T-helper 2 cell (primary cell): ENCODE measurements at places on chromosomes 7 and 10.

GRCh38 chr7:84040355-84040754 lies 154.2 kb downstream of the SEMA3A start:
- no peak for DNase-seq

DNA sequence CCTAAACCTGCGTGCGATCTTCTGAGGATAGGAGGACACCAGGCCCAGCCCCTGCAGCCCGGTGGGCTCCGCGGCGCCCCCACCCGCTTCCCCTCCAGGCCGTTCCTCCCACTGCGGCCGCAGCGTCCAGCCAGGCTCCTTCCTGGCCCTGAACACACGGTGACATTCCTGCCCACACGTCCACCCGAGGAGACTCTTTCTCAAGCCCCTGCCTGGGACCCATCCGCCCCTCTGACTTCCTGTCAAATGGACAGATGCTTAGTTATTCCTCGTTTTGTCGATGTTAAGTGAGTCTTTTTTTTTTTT lies 32.4 kb upstream of the RNF32 start:
- DNase-seq, result no peak

DNA sequence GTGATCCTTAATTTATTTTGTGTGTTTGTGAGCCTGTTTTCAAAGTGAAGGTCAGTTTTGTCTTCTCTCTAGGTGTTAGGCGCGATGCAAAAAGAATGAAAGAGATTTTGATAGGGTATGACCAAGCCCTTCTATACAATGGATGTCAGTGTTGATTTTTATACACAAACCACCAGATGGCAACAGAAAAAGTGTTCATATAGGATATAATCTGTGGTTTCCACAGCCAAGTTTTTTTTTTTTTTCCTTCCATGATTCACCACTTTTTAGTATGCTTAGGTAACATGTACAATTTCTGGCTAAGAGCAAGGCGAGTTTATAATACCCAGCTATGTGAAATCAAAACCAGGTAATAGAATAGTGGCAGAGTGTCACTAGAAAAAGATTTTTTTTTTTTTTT lies 8.1 kb downstream of the SDK1 start:
- DNase-seq, result no peak

GRCh38 chr10:95850791-95851190 lies 57.0 kb upstream of the CC2D2B start:
- DNase-seq, result no peak

DNA sequence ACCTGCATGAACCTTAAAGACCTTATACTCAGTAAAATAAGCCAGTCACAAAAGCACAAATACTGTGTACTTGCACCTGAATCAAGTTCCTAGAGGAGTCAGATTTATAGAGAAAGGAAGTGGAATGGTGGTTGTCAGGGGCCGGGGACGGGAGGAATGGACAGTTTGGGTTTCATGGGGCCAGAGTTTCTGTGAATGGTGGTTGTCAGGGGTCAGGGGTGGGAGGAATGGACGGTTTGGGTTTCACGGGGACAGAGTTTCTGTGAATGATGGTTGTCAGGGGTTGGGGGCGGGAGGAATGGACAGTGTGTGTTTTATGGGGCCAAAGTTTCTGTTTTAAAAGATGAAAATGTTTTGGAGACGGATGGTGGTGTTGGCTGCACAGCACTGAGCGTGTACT lies 260.0 kb upstream of the MKI67 start:
- no peak for DNase-seq

- no peak for DNase-seq
Observed at GRCh38 chr7:93926800-93927199, 5.3 kb downstream of the GNG11 start.

GRCh38 chr7:13986208-13986607 lies 3.3 kb downstream of the ETV1 start:
- no peak for DNase-seq

DNA sequence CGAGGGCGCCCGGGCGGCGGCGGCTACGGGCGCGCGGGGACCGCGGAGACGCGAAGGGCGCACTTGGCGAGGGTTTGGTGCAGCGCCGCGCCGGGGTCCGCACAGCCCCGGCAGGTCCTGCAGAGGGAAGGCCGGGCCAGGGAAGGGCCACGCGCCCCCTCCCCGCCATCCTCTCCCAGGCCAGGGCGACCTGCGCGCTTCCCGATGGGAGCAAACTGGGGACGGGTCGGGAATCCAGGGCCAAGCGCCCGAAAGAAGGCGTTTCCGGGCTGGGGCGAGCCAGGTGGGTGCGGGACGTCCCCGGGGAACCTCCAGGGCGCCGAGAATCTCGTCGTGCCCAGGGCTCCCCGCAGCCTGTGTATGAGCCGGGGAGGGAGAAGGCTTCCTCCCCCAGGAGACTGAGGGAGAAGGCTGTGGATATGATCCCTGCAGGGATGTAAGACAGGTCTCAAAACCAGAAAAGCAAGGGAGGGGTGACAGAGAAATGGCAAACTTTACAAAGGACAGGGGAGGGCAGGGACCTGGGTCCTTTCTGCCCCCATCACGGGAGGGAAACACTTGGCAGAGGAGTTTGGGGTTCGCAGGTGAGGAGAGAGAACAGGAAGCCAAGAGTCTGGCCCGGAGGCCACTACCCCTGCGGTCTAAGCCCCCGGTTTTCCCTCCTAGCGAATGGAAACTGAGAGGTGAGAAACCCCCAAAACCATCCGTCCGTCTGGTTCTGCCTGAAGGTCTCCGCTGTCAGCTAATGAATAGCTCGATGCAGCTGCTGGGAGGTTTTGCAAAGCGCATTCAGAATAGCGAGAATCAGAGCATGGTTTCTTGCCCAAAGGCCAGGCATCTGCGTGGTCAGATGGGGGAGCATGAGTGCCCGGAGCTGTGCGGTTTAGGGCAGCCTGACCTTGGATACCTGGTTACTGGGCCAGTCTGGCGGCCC lies 674 bp downstream of the AMZ1 start:
- no peak for DNase-seq

DNA sequence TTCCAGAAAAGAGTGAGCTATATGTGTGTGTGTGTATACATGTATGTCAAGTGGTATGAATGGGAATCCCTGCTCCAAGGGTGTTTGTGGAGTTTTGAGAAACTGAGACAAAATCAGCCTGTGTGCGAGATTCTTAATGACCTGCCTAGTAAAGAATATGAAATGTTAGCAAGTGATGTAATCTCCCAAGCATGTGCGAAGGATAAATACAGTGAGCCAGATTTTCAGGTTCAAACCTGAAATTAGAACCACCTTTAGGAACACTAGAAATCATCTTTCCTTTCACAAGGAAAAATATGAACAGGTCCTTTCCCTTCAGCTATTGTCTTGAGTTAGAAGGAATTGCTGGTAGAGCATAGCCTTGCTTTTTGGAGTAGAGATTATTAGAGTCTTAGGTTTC lies 457.6 kb downstream of the LRMDA start:
- no peak for DNase-seq

GRCh38 chr7:100065452-100066186 lies 15.9 kb downstream of the ZNF3 start:
- DNase-seq, result no peak

DNA sequence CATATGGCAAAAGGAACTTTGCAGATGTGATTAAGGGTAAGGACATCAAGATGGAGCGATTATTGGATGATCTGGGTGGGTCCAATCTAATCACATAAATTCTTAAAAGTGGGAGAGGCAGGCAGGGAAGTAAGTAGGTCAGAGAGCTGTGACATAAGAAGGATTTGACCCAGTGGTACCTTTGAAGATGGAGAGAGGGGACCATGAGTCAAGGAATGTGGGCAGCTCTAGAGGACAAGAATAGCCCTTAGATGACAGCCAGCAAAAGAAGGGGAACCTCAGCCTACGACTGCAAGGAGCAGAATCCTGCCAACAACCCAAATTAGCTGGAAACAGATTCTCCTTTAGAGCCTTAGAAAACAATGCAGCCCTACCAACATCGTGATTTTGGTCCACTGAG lies 34.5 kb downstream of the LAMB1 start:
- no peak for DNase-seq

DNA sequence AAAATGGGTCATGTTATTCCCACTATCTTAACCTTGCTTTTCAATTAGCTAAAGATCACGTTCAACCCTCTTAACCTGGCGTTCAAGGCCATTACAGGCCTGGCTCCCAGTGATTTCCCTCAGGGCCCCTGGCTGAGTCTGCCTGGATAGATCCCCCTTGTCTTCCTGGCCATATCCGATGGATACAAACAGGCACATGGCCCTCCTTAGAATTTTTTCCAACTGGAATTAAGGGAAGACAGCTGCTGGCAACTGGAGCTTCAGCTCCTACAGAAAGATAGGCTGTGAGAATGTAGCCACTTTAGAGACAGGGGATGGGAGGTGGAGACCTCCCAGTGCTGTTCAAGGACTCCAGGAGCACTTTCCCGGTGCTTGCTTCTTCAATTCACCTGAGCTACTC lies 63.1 kb upstream of the ITGA8 start:
- no peak for DNase-seq
